Stimulated activated CD8-positive, alpha-beta memory T cell treated with anti-CD3 and anti-CD28 coated beads, Interleukin-4, amount 100 ng/mL, for 48 hours (primary cell): ENCODE measurements at places on chromosomes 12 and 14.

DNA sequence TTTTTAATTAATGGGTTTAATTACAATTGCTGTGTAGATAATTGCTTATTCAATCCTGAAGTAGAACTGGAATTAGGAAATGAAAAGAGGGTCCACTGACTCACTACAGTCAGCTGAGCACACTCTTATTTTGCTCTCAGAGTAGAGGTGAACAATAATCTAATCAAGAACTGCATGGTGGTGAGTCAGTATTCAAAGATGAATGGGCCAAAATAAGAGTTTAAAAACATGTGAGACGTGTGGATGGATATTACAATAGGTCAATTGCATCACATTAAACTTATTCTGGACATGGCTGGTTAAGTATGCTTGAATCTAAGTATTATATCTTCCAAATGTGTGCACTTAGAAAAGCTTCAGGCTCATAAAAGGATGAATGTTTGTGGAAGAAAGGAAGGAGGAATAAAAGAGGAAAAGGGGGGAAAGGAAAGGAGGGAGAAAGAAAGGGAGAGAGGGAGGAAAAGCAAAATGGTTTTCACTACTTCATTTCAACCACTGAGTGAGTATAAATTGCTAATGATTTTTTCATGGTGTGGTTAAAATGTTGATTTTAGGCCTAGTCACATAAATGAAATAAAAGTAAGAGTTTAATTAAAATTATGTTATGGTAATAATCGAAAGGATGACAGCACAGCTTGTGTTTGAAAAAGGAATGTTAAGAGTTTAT, 27.0 kb upstream of the EEA1 start:
- no peak for DNase-seq

DNA sequence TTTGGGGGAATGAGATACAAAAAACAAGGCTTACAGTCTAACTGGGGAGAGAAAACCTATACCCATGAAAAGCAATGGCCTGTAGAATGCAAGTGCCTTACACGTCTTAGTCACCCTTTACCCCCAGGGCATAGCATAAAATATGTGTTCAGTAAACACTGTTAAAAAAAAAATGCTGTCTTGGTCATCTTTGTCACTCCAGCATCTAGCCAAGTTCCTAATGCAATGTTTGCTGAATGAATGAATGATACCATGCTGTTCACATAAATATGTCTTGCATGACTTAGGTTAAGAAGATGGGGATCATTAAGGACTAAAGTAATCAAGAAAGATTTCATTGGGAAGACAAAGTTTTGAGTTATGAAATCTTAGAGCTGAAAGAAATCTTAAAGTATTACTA, 38.5 kb downstream of the PPP2R5E start:
- no peak for DNase-seq

- DNase-seq, result no peak
Measured at GRCh38 chr12:4416276-4416675, 29.3 kb downstream of the FGF6 start.

GRCh38 chr12:77299001-77299400, 233.6 kb upstream of the E2F7 start:
- no peak for DNase-seq

GRCh38 chr12:57829025-57829777, 10.7 kb upstream of the AVIL start:
- no peak for DNase-seq

- no peak for DNase-seq
Measured at GRCh38 chr12:95446506-95446900, 27.4 kb upstream of the METAP2 start.

GRCh38 chr12:53825246-53826081, 73.7 kb upstream of the CISTR start:
- no peak for DNase-seq

DNA sequence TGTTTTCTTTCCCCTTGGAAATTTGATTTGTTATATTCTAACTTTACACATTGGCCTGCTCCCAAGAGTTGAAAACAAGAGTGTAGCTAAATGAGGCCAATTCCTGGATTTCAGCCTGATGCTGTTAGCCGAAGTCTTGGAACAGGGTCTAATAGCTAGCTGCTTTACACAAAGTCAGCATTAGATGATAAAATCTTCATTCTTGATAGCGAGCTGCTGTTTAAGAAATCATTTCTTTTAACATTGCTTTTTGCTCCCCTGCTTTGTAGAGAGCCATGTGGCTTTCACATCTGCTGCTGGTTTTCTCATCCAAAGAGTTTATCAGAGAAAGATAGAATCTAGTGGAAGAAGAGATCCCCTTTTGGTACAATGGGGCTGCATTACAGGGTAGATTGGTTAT, 22.3 kb downstream of the FBXW8 start:
- no peak for DNase-seq

DNA sequence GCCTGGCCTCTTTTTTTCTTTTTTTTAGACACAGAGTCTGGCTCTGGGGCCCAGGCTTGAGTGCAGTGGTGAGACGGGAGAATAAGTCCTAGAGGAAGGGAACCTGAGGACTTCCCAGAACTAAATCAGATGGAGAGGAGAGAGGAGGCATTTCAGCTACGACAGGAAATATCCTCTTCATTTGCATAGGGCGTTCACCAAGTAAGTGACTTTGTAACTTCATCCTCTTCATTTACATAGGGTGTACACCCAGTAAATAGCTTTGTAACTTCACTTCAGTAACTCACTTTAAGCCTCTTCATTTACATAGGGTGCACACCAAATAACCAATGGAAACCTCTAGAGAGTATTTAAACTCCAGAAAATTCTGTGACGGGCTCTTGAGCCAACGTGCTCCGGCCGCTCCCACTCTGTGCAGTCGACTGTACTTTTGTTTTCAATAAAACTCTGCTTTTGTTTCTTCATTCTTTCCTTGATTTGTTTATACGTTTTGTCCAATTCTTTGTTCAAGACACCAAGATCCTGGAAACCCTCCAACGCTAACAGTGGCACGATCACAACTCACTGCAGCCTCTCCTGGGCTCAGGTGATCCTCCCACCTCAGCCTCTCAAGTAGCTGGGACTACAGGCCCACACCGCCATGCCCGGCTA, 21.4 kb upstream of the ANKRD9 start:
- DNase-seq, result no peak

- no peak for DNase-seq
Measured at GRCh38 chr12:51911307-51911706, 4.0 kb downstream of the ACVRL1 start.

DNA sequence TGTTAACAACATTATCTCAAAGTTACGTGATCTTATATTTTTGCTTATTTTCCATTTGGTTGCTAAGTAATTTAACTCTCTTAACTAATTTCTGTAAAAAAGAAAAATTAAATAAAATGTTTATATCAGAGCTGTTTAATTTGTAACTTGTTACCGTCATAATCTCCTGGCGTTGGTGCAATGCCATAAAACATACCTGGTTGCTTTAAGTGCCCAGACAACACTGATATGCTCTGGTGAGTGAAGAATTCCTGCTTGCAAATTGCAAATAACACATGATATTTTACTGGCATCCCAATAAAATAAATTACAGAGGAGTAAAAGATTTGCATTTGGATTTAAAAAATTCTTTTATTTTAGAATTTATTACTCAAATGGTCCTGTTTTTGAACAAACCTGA, 640.1 kb upstream of the MIS18BP1 start:
- no peak for DNase-seq

- no peak for DNase-seq
Measured at GRCh38 chr12:91893476-91893875, 252.2 kb downstream of the BTG1 start.

GRCh38 chr12:115756271-115756670, 521.2 kb downstream of the MED13L start:
- no peak for DNase-seq

- DNase-seq, result no peak
Measured at GRCh38 chr14:97413022-97413539, 615.9 kb downstream of the VRK1 start.

GRCh38 chr14:65997347-65997746, 488.8 kb upstream of the CCDC196 start:
- DNase-seq, result no peak

DNA sequence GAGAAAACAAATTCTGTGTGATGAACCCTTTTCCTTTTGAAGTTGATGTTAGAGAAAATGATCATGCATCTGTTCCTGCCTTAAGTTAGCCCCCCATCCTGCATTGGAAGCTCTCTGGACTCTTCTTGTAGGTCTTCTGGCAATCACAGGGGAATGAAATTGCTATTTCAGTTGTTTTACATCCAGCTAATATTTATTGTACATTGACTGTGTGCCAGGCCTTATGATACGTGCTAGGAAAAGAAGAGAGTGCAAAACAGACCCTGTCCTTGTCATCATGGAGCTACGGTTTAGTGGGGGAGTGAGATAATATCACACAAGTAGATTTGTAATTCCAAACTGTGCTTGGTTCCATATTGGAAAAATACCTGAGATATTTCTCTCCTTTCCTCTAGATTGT, 118.6 kb downstream of the TGFB3 start:
- no peak for DNase-seq

- DNase-seq, result no peak
Measured at GRCh38 chr14:56816574-56817391, 6.5 kb upstream of the OTX2 start.

GRCh38 chr14:102203382-102203781, 63.7 kb downstream of the WDR20 start:
- DNase-seq, result no peak

- no peak for DNase-seq
Measured at GRCh38 chr12:123445388-123446332, 9.2 kb upstream of the RILPL2 start.

- DNase-seq, result no peak
Measured at GRCh38 chr12:38919191-38919590, 13.8 kb upstream of the CPNE8 start.

DNA sequence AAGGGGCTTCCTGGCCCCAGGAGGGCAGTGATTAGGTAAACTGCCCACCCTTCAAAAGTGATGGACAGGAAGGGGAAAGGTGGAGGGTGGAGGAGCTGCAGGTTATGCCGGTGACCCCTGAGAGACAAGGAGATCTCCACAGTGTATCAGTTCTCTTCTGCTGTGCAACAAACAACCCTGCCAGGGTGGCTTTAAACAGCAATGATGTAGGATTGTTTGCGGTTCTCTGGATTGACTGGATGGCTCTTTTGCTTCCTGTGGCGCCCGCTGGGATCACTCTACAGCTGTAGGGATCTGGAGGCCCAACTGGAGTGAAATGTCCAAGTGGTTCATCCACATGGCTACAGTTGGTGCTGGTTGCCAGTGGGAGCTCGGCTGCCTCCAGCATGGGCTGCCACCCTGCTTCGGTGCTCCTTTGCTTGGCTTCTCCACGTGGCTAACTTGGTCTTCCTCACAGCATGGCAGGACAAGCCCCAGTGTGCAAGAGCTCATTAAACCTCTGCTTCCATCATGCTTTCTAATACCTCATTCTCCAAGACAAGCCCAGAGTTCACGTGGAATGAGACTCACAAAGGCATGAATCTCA, 8.6 kb upstream of the ANKRD9 start:
- DNase-seq, result no peak
